Left forelimb (tissue), 1 donor: ENCODE measurements at places on chromosomes 1 and 21.

GRCh38 chr1:94259635-94260289 lies 22.4 kb upstream of the ARHGAP29 start:
- DNase-seq = no peak

GRCh38 chr1:92484472-92485380 lies 2.0 kb downstream of the GFI1 start:
- peak; percentile 72 for DNase-seq

- peak; percentile 63 for DNase-seq
Measured at GRCh38 chr1:53197291-53198200, 922 bp downstream of the CPT2 start.

DNA sequence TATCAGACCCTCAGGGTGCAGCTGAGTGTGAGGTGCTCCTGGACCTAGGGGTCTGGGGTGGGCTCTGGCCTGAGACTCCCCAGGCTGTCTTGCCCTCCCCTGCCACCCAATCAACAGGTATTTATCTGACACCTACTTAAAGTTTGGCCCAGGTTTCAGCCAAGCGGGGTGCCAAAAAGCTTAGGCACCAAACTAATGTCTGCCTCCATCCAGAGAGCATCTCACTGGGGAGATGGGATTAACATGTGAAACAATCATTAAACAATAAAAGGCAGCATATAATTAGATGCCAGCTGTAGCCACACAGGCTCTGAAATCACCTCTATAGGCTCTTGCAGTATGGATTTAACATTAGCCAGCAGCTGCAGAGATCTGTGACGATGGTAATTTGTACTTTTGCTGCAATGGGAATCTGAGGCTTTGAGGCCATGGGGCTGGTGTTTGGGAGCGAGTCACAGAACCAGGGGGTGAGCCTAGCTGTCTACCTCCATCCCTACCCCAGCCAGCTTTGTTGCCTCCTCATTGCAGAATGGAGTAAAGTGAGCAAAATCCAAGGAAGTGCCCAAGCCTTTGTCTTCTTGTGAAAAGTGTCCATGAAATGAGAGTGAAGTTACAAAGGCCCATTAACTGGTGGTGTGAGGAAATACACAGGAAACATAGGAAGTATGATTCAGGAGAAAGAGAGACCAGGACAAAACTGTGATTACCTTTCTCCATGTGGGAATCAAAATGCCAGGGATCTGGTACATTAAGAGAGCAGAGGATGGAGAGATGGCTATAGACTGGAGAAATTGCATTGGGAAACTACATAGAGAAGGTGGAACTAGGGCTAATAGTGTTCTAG lies 36.1 kb downstream of the EIF2D start:
- DNase-seq = no peak

- DNase-seq = no peak
Measured at GRCh38 chr1:97366984-97367383, 553.9 kb downstream of the DPYD start.

DNA sequence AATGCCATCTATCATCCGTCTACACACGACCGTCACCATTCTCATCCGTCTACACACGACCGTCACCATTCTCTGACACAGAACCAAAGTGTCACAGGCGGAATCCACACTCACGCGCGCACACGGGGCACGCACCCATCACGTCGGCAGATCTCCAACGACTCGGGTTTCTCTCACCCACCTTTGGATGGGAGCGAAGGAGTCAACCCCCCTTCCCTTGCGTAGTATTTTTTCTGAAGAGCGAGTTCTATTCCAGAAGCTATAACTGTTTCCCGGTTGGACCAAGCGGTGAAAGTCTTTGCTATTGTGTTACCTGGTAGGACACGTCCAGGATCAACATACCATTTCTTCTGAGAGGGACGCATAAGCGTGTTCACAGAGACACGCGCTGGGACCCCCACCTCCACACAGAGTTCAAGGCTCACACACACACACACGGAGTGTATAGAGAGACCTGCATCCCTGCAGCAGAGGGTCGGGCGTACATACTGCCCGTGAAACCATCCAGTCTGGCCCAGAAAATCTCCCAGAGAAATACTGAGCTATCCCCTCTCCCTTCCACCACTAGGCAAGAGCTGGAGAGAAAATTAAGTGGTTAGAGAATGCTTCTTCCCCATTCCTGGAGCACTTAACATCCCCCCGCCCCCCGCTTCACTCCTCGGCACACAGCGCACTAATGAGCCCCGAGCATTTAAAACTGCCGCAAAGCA lies 741 bp downstream of the DUSP10 start:
- DNase-seq = peak; percentile 72

- no peak for DNase-seq
Measured at GRCh38 chr1:201270616-201271390, 12.5 kb upstream of the PKP1 start.

- DNase-seq = no peak
Measured at GRCh38 chr1:157966031-157966537, 27.4 kb upstream of the KIRREL1 start.

GRCh38 chr1:29269382-29269781 lies 33.1 kb downstream of the PTPRU start:
- no peak for DNase-seq

GRCh38 chr1:78490861-78491450 lies at the start of gene PTGFR:
Gene PTGFR, plus strand, starts transcription at chr1:78490974. Its CDS starts 1,770 bp downstream, at chr1:78492744.
- peak; percentile 69 for DNase-seq

DNA sequence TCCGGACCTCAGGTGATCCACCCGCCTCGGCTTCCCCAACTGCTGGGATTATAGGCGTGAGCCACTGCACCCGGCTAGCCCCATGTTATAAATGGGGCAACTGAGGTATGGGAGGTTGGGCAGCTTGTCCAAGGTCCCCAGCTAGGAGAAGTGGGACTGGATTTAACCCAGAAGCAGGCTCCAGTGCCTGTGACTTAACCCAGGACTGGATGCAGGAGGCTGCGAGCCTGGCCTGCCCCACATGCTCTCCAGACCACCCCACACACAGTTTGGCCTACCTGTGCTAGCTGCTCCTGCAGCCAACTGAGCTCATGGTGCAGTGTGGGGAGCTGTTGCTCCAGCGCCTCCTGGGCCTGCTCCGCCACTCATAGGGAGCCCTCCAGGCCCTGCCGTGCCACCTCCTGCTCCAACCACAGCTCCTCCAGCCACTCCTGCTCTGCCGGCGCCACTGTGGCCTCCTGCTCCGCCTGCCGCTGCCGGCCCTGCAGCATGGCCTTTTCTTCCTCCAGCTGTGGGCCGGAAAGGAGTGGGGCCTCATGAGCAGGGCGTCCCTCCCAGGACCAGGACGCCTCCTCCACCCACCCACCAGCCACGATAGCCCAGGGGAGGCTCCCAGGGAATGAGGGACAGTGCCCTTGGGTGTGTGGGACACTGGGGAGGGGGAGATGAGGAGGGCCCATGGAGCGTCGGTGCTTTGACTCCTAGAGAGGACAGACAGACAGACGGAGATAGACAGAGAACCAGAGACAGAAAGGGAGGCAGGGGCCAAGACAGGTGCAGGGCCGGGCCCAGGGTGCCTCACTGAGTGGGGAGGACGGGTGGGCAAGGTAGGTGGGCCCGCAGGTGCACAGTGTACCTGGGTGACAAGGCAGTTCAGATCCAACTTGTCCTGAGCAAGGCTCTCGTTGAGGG lies 12.4 kb upstream of the NBPF1 start:
- DNase-seq = no peak
